ENCODE measurements at places on chromosomes 1 and 21.

- DNase-seq = peak; percentile 24
These were observed 7.0 kb upstream of the CDK11B start for GRCh38 chr1:1665815-1666251.

- peak; percentile 8 for DNase-seq
These were observed 122.6 kb upstream of the PPP2R5A start for GRCh38 chr1:212162635-212163034.

DNA sequence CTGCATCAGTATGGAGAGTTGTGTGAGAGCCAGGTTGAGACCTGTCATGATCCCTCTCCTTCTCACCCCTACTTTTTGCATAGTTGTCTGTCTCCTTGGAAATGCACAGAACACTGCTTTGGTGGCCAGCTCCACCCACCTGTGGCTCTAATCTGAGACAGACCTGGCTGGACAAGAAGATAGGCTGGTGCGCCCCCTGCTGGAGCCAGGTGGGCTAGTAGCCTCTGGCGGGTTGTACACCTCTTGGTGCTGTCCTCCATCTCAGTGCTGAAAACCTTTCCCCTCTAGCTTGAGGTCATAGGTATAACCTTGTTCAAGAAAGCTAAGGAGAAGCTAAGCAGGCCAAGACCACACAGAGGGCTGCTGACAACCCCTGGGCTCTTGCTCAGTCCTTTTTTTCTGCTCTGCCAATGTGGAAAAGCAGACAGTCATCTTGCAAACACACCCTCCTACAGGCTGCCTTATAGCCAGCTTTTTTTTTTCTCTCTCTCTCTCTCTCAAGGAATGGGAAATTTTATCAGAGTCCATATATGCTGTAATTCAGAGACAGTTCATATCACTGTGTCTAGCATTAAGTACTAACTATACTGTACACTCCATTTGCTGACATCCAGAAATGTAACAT lies 58.8 kb upstream of the SPATA6 start:
- peak; percentile 65 for DNase-seq

- no peak for DNase-seq
These were observed 3.2 kb upstream of the MAP1LC3C start for GRCh38 chr1:242002072-242002471.

DNA sequence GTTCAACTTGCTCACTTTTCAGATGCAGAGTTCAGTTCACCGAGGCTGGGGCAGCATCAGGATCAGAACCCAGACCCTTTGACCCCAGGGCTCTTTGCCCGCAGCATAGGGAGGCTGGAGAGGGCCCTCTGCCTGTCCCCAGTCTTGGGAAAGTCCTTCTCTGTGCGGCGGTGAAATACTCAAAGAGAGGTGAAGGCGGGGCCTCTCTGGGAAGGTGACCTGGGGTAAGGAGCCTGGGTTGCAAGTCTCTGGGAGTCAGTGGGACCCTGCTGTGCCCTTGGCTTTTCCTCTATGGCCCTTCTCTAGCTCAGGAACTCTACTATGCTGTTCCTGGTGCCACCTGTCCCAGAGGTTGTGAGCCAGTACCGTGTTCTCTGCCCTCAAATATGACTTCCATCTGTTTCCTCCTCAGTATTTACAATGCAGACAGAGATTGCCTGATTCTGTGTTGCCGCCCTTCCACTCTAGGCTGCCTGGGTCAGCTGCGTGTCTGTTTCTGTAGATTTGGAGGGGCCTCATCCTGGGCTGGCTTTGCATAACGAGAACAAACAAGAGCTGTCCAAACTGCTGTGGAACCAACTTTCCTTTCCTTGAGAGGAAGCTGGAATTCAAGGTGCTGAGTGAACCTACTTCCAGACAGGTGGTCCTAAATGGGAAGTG lies 18.7 kb upstream of the ZBTB21 start:
- DNase-seq = no peak

- DNase-seq = no peak
These were observed 130.9 kb downstream of the ASTN1 start for GRCh38 chr1:177033628-177034027.

DNA sequence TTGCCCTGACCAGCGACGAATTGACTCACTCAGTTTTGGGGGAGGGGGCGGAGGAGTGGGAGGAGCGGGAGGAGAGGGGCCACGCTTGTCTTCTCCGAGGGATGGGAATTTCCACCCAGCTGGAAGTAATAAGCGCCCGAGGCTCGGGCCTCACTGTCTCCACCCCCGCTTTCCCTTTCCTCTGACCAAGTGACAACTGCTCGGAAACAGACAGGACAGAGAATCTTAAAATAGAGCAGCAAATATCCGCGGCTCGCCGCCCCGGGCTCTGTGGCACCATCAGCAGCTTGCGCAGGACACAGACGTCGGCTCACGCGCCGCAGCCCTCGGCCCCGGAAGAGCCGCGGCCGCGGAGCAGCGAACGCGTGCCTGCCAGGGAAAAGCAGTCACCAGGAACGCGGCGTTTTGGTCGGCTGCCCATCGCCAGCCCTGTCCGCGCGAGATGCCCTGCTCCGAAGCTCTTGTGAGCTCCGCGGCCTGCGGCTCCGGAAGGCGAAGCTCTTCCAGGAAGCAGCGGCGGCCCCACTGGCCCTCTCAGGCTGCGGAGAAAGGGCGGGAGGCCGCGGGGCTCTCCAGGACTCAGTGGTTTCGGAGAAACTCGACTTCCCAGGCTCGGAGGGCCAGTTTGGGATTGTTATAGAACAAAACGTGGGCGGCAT lies 10.7 kb upstream of the RGS16 start:
- DNase-seq = peak; percentile 75

- DNase-seq = no peak
These were observed 542.6 kb downstream of the ADGRL2 start for GRCh38 chr1:82343381-82343780.

- no peak for DNase-seq
These were observed 8.8 kb upstream of the INSL5 start for GRCh38 chr1:66809736-66810326.

DNA sequence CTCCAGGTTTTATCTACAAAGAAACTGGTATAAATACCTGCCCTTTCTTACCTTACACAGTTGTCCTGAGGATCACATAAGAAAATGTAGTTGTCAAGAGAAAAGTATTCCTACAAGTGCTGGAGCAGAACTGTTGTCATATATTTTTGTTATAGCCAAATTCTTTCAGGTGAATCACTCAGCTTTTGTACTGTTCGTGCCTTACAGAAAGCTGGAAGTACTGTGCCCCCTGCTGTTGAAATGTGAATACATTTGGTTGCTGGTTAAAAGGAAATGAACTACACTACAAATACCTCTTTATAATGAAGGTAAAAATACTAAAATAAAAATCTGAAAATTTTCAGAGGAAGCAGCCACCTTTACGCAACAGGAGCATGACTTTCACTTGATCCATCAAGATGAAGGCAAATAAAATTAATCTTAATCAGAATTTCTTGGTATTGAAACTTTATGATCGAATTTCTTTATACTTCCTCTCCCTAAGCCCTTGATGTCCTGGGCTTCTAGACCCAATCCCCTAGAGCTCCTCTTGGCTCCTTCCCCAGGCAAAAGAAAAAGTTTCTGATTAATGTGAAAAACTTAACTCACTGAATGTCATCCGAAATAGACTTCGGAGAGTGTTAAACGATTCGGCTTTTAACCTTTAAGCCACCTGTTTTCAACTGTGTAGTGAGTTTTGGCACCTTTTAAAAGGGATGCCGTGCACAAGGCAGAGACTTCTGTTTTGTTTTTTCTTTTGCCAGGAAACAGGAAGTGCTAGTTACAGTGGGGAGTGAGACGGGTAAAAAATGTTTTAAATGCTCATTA lies 12.5 kb downstream of the CHML start:
- peak; percentile 4 for DNase-seq

DNA sequence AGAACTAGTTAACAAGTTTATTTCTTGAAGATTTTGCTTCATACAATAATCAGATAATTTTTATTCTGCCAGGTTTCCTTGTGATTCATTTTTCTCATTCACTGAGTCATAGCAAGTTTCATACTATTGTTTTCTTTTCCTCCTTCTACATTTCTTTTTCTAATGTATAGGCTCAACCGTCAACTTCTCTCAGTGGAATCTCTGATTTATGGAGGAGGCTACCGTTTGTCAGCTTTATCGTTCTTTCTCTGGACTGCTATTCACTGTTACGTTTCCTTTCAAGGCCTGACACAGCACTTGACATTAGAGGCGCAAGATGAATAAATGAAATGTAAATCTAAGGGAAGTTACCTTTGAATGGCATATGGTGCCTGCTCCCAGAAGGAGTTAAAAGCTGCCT lies 284.3 kb upstream of the NR5A2 start:
- DNase-seq = no peak

DNA sequence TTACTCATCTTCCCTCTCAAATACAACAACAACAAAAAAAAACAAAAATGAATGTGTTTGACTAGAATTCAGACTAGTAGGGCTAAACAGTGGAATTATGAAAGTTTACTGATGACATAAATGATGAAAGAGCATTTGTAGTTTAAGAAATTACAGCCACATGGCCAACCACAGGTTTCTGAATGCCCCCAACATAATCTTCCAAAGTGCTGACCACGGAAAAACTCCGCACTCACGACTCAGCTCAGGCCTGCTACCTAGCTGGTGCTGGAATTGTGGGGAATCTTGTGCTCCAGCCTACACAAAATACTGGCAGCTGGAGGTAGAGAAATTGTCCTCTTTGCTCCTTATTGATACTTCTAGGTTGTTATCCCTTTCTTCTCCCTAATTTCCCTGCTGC lies 23.6 kb upstream of the TBX15 start:
- no peak for DNase-seq

- DNase-seq = no peak
These were observed 44.5 kb upstream of the GPR37L1 start for GRCh38 chr1:202078241-202078640.

Data from NCI-H510A treated with DMSO at 0.1 percent for 48 hours (cell line).